ENCODE measurements at places on chromosomes 6 and 20. TPM values are rescaled to one million over a fixed set of nuclear protein-coding genes. Genes with fewer than 3 reads are reported as not detected.

BPIFB2 gene
- total RNA-seq: not detected

GJA10 gene
- total RNA-seq: not detected

STX11 gene
- 7.0 TPM for total RNA-seq

LGSN gene
- total RNA-seq: not detected

TBC1D32 gene
- 5.0 TPM for total RNA-seq

TSPO2 gene
- not detected for total RNA-seq

BEND6 gene
- total RNA-seq: 18.5 TPM
